KBM-7 (cell line): ENCODE measurements at places on chromosomes 1 and 21.

- no peak for DNase-seq
These were observed 96.4 kb downstream of the OBSCN start for GRCh38 chr1:228304225-228304624.

- DNase-seq, result no peak
These were observed 99.6 kb downstream of the EIF4G3 start for GRCh38 chr1:21077085-21077484.

- DNase-seq, result no peak
These were observed 17.2 kb downstream of the ROR1 start for GRCh38 chr1:63790989-63791388.

- DNase-seq, result no peak
These were observed 340.4 kb downstream of the USP25 start for GRCh38 chr21:16070207-16070651.

DNA sequence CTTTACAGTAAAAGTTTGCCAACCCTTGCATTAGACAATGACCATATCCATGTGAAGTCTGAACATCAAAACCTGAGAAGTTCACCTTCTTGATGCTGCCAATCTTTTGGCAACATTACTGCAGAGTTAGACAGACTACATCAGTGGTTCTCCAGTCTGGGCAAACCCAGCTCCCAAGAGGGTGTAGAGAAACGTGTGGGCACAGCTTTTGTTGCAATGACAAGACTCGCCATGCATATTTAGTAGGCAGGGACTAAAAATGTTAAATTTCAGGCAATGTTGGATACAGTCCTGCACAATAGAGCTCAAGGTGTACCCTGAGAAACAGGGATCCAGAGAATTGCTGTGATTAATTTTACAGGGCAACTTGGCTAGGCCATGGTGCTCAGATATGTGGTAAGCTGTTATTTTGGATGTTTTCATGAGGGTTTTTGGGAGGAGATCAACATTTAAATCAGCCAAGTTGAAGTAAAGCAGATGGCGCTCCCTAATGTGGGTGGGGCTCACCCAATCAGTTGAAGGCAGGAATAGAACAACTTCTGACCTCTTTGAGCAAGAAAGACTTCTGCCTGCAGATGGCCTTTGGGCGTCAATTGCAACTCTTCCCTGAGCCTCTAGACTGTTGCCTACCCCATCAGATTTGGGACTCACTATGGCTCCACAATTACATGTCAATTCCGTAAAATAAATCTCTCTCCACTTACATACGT is 37.6 kb upstream of the CLDN14 start:
- DNase-seq, result no peak

DNA sequence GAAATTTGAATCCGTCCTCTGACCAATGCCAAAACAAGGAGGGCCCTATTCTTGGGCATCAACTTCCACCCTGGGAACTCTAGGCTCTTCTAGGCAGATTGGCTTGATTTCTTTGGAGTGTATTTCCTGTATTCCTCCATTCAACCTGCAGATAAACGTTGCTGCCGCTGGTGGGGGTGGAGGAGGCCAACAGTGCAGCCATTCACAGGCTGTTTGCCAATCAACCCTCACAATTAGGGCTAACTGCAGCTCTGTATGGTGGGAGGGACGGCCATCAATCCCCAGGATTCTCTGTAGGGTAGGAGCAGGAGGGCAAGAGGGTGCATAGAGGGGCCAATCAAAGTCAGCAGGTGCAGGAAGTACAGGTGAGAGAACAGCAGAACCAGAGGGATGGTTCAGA is 273.1 kb upstream of the PROX1 start:
- DNase-seq, result no peak

GRCh38 chr1:15923241-15923640 is 52.7 kb downstream of the ZBTB17 start:
- no peak for DNase-seq

DNA sequence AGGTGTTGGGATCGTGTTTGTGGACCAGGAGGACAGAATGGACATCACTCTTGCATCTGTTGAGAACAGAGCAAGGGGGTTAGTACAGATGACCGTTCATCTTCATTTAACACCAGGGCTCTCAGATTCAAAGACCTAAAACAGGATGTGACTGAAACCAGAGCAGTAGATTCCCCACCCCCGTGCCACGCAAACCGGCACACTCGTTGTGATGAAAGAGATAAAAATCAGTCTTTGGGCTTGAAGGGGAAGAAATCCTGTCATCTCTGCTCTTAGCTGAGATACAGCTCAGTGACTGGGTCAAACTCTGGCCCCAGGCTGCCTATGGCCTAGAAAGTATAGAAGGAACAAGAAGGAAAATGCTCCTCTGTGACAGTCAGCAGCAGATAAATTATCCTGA is 146.2 kb upstream of the KRTAP19-8 start:
- DNase-seq, result no peak
